CD4-positive, alpha-beta memory T cell (primary cell): ENCODE measurements at places on chromosomes 1 and 21. TPM values are rescaled to one million over a fixed set of nuclear protein-coding genes. Genes with fewer than 3 reads are reported as not detected.

Gene NBPF26
- total RNA-seq, result 70.0 TPM

Gene FCAMR
- not detected for total RNA-seq

Gene PLPPR5
- total RNA-seq, result not detected

Gene NR1I3
- not detected for total RNA-seq

DNA sequence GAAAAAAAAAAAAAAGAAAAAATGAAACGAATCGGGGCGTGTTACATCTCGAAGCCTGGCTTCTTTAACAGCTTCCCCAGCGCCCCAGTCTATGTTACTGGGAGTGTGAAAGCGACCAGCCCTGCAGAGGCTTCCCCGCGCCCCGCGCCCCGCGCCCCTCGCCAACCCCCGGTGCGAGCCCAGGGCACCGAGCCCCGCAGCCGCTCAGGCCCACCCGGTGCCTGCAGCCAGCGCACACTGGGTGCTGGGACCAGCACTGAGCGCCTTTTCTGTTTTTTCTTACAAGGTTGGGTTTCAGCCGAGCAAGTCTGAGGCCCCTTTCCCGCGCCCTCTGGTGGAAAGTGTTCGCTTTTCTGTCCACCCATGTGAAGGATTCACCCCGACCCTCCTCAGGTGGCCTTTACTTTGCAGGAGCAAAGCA lies 42.1 kb upstream of the ZNF496 start:
- H3K27ac ChIP-seq, result no peak overlapping the region
- no peaks in the 10 kb centered on the region for H3K27me3 ChIP-seq
- no peak overlapping the region for H3K4me3 ChIP-seq
- DNase-seq, result peak; percentile 46

DNA sequence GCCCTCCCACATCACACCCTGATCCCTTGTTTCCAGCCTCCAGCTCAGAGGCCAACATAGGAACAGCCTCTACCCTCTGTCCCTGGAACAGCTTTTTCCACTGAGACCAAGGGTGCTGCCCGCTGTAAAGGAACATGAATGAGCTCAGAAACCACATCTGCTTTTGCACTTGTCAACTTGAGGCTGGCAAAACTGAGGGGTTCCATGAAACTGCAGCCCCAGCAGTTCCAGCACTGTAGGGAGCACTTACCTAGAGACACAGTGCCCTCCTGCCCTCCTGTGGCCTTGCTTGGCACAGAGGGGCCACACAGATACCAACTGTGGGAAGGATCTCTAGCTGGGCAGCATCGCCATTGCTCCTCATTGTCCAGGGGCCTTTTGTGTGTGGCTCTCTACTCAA lies 51.7 kb downstream of the ITPKB start:
- peaks cover 11% of the 10 kb centered on the region for H3K36me3 ChIP-seq
- peaks cover 100% of the 10 kb centered on the region for H3K4me1 ChIP-seq
- no peaks in the 10 kb centered on the region for H3K27me3 ChIP-seq
- no peak overlapping the region for H3K4me3 ChIP-seq
- H3K27ac ChIP-seq, result peak overlapping the region; percentile 89
- peak; percentile 71 for DNase-seq

DNA sequence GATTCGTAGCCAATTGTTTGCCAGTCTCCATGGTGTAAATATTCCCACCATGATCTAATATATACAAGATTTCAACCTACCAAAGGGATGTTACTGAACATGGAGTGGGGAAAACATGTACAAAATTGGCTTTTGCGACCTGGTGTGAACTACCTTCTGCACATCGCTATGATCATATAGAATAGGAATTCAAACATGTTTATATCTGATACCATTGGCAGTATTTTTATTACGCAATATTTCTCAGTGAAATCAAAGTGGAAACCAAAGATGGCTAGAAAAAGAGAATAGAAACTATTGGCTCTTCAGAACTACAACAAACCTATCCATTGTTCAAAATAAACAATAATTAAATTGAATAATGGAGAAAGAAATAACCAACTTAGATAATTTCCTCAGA lies 285.1 kb downstream of the TPR start:
- H3K36me3 ChIP-seq, result no peaks in the 10 kb centered on the region
- no peaks in the 10 kb centered on the region for H3K27me3 ChIP-seq
- DNase-seq, result no peak
- no peaks in the 10 kb centered on the region for H3K4me1 ChIP-seq
- no peak overlapping the region for H3K27ac ChIP-seq

- H3K36me3 ChIP-seq, result no peaks in the 10 kb centered on the region
- no peaks in the 10 kb centered on the region for H3K27me3 ChIP-seq
- H3K4me3 ChIP-seq, result no peak overlapping the region
Observed at GRCh38 chr21:43203591-43203990, 34.8 kb downstream of the CRYAA start.

DNA sequence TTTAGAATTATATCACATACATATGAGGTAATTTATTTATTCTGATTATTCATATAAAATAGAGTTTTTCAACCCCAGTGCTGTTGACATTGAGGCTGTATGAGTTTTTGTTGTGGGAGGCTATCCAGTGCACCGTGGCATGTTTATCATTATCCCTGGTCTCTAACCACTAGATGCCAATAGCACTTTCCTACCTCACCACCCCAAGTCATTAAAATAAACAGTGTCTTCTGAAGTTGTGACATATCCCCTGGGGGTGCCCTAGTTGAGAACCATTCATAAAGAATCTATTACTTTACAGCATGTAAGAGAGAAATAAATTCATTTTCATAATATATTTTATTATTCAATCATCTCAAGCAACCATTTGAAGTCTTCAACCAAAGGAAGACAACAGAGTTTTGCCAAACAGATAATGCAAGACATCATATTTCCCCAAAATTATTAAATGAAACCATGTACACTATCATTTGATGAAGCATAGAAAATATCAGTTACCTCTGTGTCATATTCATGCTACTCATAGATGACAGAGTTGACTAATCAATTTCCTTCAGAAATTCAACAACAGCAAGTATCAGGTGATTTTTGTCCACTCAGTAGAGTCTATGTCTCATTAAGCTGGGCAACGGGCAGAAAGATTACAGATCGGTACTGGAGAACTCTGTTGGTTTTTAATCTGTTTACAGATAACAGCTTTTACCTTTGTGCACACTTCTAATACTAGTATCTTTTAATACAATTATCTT lies 39.5 kb upstream of the RGS1 start:
- H3K4me1 ChIP-seq, result peaks cover 31% of the 10 kb centered on the region
- H3K4me3 ChIP-seq, result no peak overlapping the region
- no peaks in the 10 kb centered on the region for H3K27me3 ChIP-seq
- DNase-seq, result no peak

DNA sequence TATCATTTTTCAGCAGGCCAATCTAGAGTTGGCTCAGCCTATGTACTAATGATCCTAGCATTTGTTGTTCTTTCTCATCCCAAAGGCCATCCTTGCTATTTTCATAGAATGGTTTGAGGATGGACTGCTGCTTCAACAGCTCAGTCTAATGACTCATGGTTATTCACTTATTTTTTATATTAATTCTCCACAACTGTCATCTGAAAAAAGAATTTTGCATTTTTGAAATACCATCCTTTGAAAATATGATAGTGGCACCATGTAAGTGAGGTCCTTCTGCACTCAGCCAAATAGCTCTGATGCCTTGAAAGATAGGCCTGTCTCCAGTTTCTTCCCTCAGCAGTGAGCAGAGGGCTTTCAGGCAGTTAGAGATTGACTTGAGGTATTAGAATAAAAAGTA lies 377.5 kb downstream of the LMO4 start:
- H3K4me3 ChIP-seq, result no peak overlapping the region
- no peak for DNase-seq
- no peaks in the 10 kb centered on the region for H3K4me1 ChIP-seq
- H3K27ac ChIP-seq, result no peak overlapping the region
- H3K27me3 ChIP-seq, result no peaks in the 10 kb centered on the region
